H4 (cell line): ENCODE measurements at places on chromosomes 5 and 9. TPM values are rescaled to one million over a fixed set of nuclear protein-coding genes. Genes with fewer than 3 reads are reported as not detected.

The AQP7 gene
- total RNA-seq, result 0.97 TPM in 1 of 2 replicates, not detected in the other

The CTSV gene
- 10.3 and 10.7 TPM in 2 replicates for total RNA-seq

The NME5 gene
- total RNA-seq, result 2.6 and 5.6 TPM in 2 replicates

The CREB3 gene
- total RNA-seq, result 115 and 121 TPM in 2 replicates

The C9 gene
- not detected in 2 replicates for total RNA-seq

The DBH gene
- not detected in 2 replicates for total RNA-seq

- no peak for DNase-seq
These were observed 166.4 kb downstream of the DMRT2 start for GRCh38 chr9:1216532-1216931.

DNA sequence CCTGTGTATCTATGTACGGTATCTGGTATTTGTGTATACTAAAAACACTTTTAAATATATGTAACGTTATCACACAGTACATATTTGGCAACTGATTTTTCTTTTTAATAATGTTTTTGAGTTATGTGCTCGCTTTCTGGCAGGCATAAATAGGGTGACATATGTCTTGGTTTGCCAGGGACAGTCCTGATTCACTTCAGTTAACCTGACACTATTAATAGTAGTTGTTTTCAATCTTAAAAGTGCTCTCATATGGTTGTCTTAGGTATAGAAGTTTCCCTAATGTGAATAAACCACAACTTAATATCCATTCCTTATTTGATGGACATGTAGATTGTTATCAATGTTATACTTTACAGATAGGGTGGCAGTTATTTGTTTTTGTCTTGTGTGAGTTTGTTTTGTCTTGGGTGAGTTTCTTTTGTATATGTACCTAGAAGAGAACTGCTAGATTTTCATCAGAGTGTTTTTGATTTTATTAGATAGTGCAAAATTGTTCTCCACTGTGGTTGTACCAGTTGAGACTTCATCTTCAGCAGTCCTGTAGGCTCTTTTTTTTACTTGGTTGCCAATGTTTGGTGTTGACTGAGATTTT, 7.9 kb downstream of the G3BP1 start:
- DNase-seq, result no peak

- no peak for DNase-seq
These were observed 29.0 kb downstream of the STK10 start for GRCh38 chr5:172159016-172159415.

GRCh38 chr5:143248822-143249579, 154.5 kb downstream of the NR3C1 start:
- peak; percentile 67 for DNase-seq

DNA sequence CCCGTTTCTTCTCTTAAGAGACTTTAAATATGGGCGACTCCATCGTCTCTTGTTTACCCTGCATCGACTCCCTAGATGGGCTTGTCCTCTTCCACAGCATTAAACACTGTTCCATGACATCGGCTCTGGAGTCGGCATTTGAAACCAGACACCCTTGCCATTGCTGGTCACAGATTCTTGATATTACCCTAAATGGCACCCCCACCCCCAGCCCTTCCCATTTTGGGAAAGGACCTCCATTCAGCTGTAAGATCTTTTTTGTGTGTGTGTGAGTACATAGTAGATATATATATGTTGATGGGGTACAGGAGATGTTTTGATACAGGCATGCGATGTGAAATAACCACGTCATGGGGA, 51.1 kb upstream of the SH3PXD2B start:
- DNase-seq, result no peak

DNA sequence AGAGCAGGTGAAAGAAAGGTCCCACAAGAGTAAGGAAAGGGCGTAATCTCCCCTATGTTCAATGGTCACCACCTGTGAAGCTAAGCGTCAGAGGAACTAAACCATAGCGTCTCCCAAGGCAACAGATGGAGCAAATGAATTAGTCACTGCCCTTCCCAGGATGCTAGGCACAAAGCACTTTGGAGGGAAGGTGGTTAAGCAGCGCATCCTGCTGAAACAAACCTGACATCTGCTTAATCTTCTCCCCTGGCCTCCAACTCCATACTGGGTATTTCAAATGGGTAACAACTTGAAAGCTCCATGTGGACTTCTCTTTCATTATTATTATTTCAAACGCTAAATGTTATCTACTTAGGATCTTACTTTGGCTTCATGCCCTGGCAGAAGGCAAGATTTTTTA, 227.3 kb downstream of the MLLT3 start:
- DNase-seq, result no peak

GRCh38 chr9:123322273-123323195, 33.5 kb upstream of the CRB2 start:
- DNase-seq, result no peak

DNA sequence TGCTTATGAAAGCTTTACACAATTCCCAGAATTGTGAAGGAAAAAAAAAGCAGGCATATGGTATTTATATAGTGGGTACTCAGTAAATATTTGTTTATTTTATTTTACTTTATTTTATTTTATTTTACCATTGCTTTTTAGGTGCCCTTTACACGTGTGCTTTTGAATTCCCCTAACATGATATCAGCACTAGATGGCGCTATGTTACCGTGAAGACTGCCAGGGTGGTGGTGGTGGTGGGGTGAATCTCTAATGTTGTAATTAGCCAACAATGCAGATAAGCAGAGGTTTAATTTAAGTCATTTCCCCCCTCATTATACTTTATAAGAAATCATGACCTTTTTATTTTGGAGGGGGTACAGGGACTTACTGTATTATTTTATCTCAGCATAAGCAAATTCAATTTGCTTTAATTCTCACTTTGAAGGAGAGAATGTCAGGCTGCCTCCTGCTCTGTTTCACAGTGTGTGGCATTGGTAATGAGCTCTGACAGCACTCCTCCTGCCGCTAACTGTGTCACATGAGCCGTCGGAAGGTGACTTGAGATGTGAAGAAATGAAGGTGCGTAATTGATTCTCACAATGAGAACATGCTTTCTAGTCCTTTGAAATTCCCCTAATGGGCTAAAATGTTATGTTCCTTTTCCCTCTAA, 165.6 kb downstream of the YTHDC2 start:
- DNase-seq, result peak; percentile 58

GRCh38 chr5:173868096-173868880, 19.9 kb upstream of the CPEB4 start:
- DNase-seq, result peak; percentile 21

DNA sequence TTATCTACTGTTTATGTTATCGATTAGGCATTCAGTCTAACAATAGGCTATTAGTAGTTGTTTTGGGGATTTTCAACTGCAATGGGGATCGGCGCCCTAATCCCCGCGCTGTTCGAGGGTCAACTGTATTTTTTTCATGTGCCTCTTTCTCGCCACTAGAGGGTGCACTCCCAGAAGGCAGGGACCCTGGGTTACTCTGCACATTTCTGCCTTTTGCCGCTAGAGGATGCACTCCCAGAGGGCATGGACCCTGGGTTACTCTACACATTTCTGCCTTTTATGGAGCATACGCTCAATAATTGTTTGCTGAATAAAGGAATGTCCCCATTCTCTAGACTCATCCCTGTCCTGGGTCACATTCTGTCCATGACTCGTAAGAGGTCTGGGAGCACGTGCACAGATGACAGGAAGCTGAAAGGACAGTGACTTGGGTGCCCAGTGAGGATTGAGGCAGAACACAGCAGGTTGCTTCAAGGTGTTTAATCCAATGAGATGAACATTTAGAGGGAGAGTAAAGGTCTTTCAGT, 27.9 kb upstream of the RECK start:
- DNase-seq, result peak; percentile 74

DNA sequence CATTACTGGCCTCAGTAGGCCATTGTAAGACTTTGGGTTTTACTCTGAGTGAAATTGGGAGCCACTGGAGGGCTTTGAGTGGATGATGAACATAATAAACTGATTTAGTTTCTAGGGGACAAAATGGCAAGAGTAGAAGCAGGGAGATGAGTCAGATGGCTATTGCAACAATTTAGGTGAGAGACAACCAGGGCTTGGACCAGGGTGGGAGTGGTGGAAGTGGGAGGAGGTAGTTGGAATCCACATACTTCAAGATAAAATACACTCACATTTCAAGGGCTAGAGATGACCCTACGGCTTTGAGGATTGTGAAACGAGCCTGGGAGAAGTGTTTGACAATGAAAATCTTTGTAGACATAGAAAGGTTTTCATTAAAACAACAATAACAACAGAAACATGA, 136.3 kb downstream of the ACTBL2 start:
- DNase-seq, result no peak
